ENCODE measurements at places on chromosomes 12 and 14. TPM values are rescaled to one million over a fixed set of nuclear protein-coding genes. Genes with fewer than 3 reads are reported as not detected.
A peak's percentile ranks its signal among the peaks of the same experiment; 100 is the strongest.

DNA sequence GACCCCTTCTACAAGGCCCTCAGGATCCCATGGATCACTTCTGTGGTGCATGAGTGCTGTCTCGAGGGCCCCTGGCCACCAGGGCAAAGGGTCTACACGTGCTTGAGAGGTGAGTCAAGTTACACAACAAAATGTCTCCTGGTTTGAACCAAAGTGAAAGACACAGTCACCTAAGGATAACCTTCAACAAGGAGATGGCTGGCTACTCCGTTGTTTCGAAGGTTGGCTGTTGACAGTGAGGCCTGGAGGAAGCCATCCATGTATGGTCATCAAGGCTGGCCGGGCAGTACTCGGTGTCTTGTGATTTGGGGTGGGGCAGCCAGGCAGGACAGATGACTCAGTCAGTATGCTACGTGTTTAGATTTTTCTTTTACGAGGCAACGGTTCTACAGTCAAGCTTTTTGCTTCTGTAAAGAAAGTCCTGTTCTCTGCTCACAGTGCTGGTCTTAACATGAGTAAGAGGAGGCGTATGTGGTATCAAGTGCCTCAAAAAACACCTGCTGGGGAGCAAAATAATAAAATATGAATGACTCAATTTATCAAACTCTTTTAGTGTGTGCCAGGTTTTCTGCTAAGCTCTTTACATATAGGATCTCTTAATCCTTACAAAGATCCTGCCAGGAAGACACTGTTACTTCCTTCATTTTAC, 18.0 kb upstream of the NT5DC3 start:
- DNase-seq: peak; percentile 97

GRCh38 chr12:49741882-49742620, 694 bp downstream of the TMBIM6 start:
- peak; percentile 47 for DNase-seq

GRCh38 chr14:52073251-52073650, 4.4 kb upstream of the NID2 start:
- DNase-seq: no peak

- DNase-seq: no peak
Measured at GRCh38 chr12:129193263-129193871, 340.1 kb downstream of the GLT1D1 start.

GRCh38 chr14:34036319-34036766, 85.5 kb upstream of the EGLN3 start:
- DNase-seq: no peak

- no peak for DNase-seq
Measured at GRCh38 chr12:11756523-11756922, 107.0 kb downstream of the ETV6 start.

The BCL11B gene
- not detected for polyA plus RNA-seq

The FZD10 gene
- not detected for polyA plus RNA-seq

GRCh38 chr12:85923767-85924331, 49.8 kb downstream of the NTS start:
- DNase-seq: no peak

DNA sequence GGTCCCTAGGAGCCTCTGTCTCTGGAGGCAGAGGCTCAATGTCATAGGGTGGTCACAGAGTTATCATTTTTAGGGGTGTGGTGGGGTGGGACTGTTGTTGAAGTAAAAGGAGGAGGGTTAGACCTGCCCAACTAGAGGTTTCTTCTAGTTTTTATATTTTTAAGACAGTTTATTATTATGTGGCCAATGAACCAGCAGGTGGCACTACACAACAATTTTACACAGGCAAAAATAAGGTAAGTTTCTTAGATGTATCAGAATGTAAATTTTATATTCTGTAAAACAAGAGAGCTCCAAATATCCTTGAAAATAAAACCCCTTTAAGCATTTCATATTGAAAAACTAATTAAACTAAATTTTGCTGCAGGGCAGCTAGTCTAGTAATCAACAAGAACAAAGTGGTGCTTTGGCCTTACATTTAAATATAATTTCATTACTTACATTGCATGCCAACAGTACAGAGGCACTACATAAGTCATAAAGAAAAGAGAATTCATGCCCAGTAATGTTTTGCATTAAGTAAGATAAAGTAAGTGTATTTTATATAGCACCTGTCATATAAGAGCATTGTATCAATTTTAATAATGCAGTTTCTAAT, 22.2 kb upstream of the OVCH1 start:
- no peak for DNase-seq

- no peak for DNase-seq
Measured at GRCh38 chr14:68846466-68846865, 53.6 kb upstream of the ZFP36L1 start.

The RAD9B gene
- polyA plus RNA-seq: 0.33 TPM

The FOXG1 gene
- polyA plus RNA-seq: not detected

DNA sequence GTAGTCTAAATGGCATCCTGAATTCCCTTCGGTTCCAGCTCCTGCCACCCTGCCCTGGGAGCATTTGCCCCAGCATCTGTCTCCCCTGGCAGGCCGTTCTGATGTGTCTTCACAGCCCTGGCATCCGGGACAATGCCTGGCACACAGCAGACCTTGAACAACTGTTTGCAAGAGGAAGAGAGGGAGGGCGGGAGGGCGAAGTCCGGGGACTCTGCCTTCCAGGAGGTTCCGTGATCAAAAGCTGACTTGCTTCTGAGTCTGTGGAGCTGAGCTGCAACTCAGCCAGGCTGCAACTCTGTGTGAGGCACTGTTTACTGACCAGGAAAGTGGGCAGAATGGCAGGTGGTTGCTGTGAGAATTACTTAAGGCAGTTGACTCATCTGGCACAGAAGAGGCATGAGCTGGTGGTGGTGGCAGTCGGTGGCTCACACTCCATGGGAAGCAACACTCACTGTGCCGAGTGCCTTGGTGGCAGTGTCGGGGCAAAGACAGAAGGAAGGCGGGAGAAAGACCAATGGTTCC, 61.1 kb upstream of the DLK1 start:
- no peak for DNase-seq

The ZNF140 gene
- polyA plus RNA-seq: 14.6 TPM

GRCh38 chr12:51779876-51780275, 68.6 kb downstream of the FIGNL2 start:
- DNase-seq: no peak

DNA sequence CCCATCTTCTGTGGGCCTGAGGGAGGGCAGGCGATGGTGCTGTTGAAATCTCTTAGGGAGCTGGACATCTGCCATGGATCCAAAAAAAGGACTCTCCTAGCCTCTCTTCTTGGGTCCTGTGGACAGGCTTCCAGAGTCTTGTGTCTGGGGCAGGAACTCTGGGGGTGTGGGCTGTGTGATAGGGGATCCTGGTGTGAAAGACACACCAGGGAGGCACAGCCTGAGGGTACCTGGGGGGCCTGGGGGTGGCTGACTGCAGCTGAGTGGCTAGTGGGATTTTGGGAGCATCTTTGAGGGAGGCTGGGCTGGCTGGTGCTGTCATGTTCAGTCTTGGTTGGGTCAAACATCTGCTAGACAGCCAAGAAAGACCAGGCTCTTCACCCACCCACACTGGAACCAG, 1.8 kb upstream of the KRT83 start:
- DNase-seq: no peak

GRCh38 chr12:62839869-62840660, 94.9 kb downstream of the PPM1H start:
- DNase-seq: no peak
